ENCODE measurements at places on chromosomes 16 and 17. TPM values are rescaled to one million over a fixed set of nuclear protein-coding genes. Genes with fewer than 3 reads are reported as not detected.

DNA sequence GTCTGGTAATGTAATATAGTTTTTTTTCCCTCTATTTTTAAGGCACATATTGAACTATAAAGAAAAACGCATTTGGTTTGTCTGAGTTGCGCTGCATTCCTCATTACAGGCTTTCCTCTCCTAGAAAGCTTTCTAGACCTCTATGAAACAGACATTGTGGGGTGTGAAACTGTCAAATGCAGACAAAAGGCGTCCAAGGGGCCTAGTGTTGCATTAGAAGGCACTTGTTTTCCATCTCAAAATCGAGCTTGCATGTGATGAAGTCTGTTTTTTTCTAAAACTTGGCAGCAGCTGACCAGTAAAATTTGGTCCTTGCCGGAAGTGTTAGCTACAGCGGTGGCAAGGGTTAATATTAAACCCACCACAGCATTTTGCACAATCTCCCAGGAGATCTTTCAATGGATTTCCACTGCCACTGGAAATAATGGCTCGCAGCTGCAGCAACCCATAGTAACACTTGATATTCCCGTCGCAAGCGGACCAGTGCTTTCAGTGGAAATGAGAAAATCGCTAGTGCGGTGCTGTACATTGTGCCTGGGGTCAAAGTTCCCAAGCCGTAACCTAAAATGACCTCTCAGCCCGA, 602.6 kb downstream of the KCNJ2 start:
- no peaks in the 10 kb centered on the region for H3K27me3 ChIP-seq
- no peak overlapping the region for H3K27ac ChIP-seq
- no peaks in the 10 kb centered on the region for H3K36me3 ChIP-seq
- H3K4me3 ChIP-seq: no peak overlapping the region

GRCh38 chr17:55757659-55758058, 6.8 kb downstream of the PCTP start:
- H3K27ac ChIP-seq: no peak overlapping the region
- no peaks in the 10 kb centered on the region for H3K4me1 ChIP-seq
- DNase-seq: no peak
- no peak overlapping the region for H3K4me3 ChIP-seq

DNA sequence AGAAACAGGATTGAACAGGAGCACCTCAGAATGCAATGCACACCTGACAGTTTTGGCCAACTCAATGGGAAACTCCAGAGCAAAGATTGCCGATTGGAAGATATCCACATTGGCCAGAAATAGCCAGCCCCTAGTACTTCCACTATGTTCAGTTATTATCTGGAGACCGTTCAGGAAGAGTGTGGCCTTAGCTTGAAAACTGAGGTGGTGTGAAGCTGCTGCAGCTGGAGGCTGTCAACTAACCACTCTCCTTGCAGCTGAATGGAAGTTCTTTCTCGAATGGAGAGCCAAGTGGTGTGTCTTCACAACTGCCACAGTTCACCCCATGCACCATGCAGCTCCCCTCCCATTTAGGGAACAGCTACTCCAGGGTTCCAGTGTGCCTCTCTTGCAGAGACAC, 61.9 kb upstream of the DHX40 start:
- H3K4me1 ChIP-seq: no peaks in the 10 kb centered on the region
- no peak overlapping the region for H3K4me3 ChIP-seq
- DNase-seq: no peak
- no peaks in the 10 kb centered on the region for H3K36me3 ChIP-seq
- H3K27ac ChIP-seq: no peak overlapping the region
- peaks cover 3% of the 10 kb centered on the region for H3K27me3 ChIP-seq

GRCh38 chr17:81380666-81381518, 14.4 kb upstream of the BAHCC1 start:
- H3K4me1 ChIP-seq: no peaks in the 10 kb centered on the region
- DNase-seq: no peak

DNA sequence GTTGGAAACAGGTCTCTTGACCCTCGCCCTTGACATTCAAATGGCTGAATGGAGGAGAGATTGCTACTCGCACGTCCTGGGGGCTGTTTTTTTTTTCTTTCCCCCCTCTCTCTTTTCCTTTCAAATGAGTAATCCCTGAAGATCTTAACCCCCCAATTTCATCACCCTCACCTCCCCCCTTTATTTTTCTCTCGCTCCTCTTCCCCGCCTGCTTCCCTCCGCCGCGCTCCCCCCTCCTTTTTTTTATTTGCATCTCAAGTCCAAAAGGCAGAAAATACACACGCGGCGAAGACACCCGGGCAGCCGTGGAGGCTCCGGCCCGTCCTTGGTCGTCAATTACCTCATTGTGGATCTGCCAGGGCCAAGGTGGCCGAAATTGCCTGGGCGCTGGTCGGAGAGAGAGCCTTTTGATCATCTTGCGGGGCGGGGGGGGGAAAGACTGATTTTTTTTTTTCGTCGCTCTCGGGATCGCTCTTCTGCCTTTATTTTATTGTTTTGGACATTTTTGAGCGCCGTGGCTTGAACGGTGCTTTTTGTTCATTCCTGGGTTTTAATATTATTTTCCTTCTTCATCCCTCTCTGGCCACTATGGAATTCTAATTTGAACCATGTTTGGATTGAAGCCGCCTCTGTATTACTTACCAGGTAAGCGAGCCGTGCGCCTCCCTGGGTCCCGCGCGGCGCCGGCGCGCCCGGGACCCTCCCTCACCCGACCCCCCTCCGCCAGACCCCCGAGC, 57.2 kb upstream of the GSE1 start:
- no peak for DNase-seq
- H3K27me3 ChIP-seq: no peaks in the 10 kb centered on the region

DNA sequence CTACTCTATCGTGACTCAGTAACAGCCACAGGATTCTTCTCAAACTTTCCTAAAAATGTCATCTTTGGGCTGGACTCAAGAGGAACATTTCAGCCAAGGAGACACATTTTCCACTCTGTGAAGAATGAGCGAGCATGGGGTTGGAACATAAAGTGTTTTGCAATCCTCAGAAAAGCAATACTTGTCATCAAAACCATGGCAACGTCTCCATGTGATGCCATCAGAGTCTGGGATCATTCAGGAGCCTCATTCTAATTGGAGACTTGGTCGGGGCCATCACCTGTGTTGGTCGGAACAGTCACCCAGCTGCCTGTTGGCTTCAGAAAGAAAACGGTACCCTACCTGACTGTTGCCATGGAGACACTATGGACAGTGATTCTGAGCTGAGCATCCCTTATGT, 25.5 kb downstream of the MYOCD start:
- no peaks in the 10 kb centered on the region for H3K27me3 ChIP-seq
- peak; percentile 3 for DNase-seq
- no peak overlapping the region for H3K4me3 ChIP-seq
- no peaks in the 10 kb centered on the region for H3K36me3 ChIP-seq

GRCh38 chr17:54891176-54891821, 9.4 kb upstream of the TOM1L1 start:
- H3K4me1 ChIP-seq: no peaks in the 10 kb centered on the region
- no peaks in the 10 kb centered on the region for H3K36me3 ChIP-seq
- H3K27me3 ChIP-seq: peaks cover 5% of the 10 kb centered on the region
- peak; percentile 53 for DNase-seq

DNA sequence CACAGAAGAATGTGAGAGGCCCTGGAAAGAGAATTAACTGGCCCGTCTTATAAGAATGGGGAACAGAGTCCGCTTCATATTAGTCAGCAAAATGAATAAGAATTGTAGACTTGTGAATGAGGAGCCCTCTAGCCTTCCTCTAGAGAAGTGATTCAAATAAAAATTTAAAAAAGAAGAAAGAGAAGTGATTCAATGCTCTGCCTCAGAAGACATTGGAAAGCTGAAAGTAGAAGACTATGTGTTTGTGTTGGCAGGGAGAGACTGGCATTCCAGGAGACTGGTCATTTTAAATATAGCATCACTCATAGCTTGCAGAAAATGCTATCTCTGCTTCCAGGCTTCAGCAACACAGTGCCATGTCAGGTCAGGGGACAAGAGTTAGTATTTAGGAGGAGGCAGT, 190.6 kb upstream of the HS3ST3A1 start:
- H3K4me3 ChIP-seq: no peak overlapping the region
- H3K36me3 ChIP-seq: no peaks in the 10 kb centered on the region
- no peak overlapping the region for H3K27ac ChIP-seq
- H3K4me1 ChIP-seq: no peaks in the 10 kb centered on the region
- DNase-seq: peak; percentile 58

- no peak overlapping the region for H3K27ac ChIP-seq
- no peak overlapping the region for H3K4me3 ChIP-seq
- DNase-seq: no peak
- H3K27me3 ChIP-seq: no peaks in the 10 kb centered on the region
- H3K4me1 ChIP-seq: peaks cover 10% of the 10 kb centered on the region
These were observed 28.9 kb upstream of the SEC14L1 start for GRCh38 chr17:77111934-77112296.

The AXIN2 gene
- total RNA-seq: 8.9 TPM

The ACSM2A gene
- 0.14 TPM for total RNA-seq

The UNKL gene
- total RNA-seq: 11.1 TPM

The GRAP gene
- 0.38 TPM for total RNA-seq

The MMP2 gene
- 1,246 TPM for total RNA-seq

The MYCBPAP gene
- 0.99 TPM for total RNA-seq

The HES7 gene
- total RNA-seq: 0.64 TPM

The HYDIN gene
- 1.1 TPM for total RNA-seq

The ABCC3 gene
- 0.41 TPM for total RNA-seq

The PHOSPHO1 gene
- 0.95 TPM for total RNA-seq

The MILR1 gene
- total RNA-seq: 0.91 TPM

The GALR2 gene
- total RNA-seq: not detected

The MRPL10 gene
- total RNA-seq: 29.8 TPM

The IRX5 gene
- total RNA-seq: 0.57 TPM

Measured in astrocyte (in vitro differentiated cells and primary cell).